ENCODE measurements at places on chromosomes 3 and 15.

GRCh38 chr3:185732782-185733181 is 92.1 kb downstream of the IGF2BP2 start:
- DNase-seq = no peak

- DNase-seq = no peak
Observed at GRCh38 chr3:151504606-151505005, 43.7 kb upstream of the IGSF10 start.

DNA sequence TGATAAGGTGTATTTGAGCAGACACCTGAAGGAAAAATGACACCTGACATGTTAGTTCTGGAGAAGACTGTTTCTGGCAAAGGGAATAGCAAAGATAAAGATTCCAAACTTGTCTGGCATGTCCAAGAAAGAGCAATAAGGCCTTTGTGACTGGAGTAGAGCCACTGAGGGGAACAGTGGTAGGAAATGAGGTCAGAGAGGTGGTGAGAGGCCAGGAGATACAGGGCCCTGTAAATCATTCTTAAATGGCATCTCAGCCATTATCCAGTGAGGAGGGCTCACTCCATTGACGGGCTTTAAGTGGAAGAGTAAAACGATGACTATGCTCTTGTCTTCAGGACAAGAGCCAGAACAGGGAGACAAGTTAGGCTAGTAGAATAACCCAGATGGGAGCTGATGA is 4.5 kb downstream of the SLC49A4 start:
- DNase-seq = no peak

GRCh38 chr3:176971613-176972174 is 225.6 kb downstream of the TBL1XR1 start:
- no peak for DNase-seq

DNA sequence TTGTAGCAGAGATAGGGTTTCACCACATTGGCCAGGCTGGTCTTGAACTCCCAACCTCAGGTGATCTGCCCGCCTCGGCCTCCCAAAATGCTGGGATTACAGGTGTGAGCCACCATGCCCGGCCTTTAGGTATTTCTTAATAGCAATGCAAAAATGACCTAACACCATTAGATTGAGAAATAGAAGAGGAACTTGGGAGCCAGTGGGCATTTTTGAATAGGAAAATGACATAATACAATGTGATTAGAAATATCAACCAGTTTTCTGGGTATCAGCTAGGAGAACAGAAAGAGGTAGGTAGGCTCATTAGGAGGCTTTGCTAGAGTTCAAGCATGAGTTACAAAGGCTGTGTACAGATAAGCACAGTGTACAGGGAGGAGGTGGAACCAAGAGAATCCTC is 101.8 kb upstream of the TBC1D5 start:
- no peak for DNase-seq

DNA sequence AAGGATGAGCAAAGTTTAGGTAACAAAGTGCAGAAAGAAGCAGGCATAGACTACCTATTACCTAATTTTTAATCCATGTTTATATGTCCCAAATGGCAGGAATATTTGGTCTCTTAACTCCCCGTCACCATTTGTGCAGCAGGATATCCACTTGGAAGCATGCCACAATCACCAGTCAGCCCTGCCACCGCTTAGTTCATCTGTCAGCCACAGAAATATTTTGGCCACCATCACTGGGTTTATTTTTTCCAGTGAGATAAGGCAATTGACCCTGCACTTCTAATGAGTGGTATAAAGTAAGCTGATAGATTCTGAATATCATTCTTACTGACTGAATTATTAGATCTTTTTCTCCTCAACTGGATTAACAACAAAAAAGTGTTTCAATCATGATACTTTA is 152.9 kb upstream of the SOX2 start:
- DNase-seq = no peak

- DNase-seq = no peak
Observed at GRCh38 chr3:114043205-114043604, 13.1 kb downstream of the CCDC191 start.

GRCh38 chr15:89363770-89364169 is 29.1 kb upstream of the POLG start:
- no peak for DNase-seq

DNA sequence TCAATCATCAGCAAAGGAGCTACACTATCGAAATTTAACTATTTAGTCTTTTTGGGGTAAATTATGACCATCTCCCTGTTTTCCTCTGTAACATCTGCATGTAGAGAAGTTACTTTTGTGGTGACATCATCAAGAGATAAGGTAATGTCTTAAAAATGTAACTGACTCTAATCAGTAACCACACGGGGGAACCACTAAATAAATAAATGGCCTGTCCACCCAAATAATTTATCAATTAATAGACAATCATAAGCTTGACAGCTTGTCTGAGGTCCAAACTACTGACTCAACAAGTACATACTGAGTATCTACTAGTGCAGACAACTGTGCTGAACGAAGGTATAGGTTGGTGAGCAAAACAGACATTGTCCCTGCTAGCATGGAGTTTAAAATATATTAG is 219.3 kb downstream of the SLC9A9 start:
- no peak for DNase-seq

DNA sequence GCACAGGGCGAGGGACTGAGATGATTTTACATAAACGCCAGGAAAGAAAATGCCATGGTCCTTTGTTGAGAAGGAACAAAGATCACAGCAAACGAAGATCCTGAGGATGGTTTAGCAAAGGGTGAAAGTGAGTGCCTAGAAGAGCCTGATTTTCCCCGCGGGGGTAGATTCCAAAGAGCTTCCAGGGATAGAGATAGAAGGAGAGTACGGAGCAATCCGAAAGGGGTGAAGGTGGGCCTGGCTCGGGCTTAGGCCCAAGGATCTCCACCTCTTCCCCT is 977 bp downstream of the CDC25A start:
- DNase-seq = no peak

DNA sequence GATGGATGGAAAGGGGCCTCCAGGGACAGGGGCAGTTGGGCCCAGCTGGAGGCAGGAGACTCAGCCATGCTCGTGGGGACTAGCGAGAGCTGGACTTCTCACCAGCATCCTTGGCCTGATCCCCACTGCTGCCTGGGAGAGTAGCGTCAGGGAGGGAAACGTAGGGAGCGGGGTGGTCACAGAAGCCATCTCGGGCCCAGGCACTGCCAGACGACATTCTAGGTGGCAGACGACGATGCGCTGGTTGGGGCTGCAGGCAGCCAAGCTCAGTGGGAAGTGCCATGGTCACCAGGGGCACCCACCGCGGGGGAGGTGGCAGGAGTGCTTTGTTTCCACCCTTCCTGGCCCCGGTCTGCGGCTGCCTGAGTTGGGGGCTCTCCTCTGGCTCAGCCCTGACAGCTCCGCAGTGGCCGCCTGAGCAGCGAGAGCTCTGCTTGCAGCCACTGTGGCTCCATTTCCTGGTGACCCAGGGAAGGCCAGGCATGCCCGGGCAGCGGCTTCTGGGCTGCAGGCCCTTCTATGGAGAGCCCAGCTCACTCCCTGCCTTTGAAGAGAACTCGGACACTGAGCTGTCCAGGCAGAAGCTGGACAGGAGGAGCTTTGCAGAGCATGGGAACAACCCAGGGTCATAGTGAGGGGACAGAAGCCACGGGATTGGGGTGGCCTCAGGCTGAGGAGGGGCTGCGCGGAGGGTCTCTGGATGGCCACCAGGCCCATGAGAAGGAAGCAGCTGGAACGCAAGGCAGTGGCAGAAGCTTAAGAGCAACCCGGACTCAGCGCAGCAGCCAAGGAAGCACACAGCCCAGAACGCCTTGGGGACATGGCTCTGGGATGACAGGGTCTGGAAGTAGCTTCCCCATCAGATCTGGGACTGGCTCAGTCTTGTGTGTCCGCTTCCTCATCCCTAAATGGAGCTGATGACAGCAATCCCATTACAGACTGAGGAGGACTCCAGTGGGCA is 30.8 kb downstream of the KLHL25 start:
- DNase-seq = no peak

- no peak for DNase-seq
Observed at GRCh38 chr15:79828447-79828846, 68.4 kb downstream of the MTHFS start.

- DNase-seq = no peak
Observed at GRCh38 chr3:50416736-50417636, 57.7 kb upstream of the TMEM115 start.

DNA sequence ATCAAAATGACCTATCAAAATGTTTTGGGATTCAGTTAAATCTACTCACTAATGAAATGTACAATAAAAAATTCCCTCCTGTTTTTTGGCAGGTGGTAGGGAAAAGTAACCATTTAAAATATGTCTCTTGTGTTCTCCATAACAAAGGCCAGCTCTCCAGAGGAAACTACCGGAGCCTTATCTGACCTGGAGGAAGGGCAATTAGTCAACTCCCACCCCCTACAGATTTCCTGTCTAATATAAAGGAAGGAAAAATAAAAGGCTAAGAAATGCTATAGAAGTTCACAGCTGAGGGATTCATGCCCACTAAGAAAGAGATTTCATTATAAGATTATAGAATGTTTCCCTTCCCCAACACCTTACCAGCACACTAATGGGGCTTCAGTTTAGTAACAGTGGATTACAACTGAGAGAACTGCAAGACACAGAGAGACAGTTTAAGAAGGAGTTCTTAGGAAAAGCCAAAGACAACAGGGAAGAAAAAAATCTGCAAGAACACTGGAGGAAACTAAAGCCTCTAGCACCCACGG is 376.5 kb upstream of the KCNMB2 start:
- no peak for DNase-seq

- DNase-seq = no peak
Observed at GRCh38 chr15:73812806-73813465, 59.8 kb upstream of the INSYN1 start.

GRCh38 chr3:12484983-12485327 is 675 bp downstream of the TSEN2 start:
- DNase-seq = no peak

- DNase-seq = no peak
Observed at GRCh38 chr3:149532489-149533180, 58.1 kb downstream of the TM4SF4 start.

GRCh38 chr3:127072971-127073783 is 90.3 kb downstream of the PLXNA1 start:
- no peak for DNase-seq

DNA sequence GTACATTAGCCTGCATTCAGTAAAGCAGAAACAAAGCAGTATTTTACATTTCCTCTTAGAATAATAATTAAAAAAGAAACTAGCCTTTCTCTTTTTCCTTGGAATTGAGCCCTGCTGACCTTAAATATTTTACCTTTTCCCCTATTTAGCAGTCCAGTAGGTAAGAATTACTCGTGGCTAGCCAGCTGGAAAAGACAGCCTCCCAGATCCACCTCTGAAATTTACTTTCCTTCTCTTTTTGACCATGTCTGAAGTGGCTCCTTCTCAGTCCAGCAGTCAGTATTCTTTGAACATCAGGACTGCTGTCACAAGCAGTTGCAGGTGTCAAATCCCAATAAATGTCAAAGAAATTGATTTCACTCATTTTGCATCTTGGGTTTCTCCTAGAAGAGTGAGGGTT is 311.5 kb upstream of the DCBLD2 start:
- DNase-seq = no peak

- DNase-seq = no peak
Observed at GRCh38 chr15:67064607-67065530, 533 bp upstream of the SMAD3 start.

DNA sequence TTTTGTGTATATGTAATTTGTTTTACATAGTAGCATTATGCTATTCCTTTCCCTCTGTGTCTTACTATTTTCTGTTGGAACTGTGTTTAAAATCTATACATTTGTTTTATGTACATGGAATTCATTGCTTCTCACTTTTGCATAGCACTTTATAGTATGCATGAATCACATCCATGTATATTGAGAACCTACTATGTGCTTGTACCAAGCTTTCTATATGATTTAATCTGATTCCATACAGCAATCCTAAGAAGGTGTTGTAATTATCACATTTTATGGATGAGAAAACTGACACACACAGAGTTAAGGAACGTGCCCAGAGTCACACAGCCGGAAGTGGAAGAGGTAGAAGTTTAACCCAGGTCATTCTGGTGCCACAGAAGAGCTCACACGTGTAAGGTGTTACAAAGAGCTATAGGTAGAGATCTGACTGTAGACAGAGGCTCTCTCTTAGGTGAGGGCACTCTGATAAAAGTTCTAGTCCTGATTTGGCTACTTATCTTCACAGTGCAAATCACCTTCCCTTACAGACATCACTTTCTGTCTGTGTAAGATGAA is 3.5 kb upstream of the SMAD3 start:
- DNase-seq = no peak
